ENCODE measurements at places on chromosomes 11 and 22. TPM values are rescaled to one million over a fixed set of nuclear protein-coding genes. Genes with fewer than 3 reads are reported as not detected.

- no peak for DNase-seq
Observed at GRCh38 chr11:128953151-128953550, 10.5 kb upstream of the TP53AIP1 start.

DNA sequence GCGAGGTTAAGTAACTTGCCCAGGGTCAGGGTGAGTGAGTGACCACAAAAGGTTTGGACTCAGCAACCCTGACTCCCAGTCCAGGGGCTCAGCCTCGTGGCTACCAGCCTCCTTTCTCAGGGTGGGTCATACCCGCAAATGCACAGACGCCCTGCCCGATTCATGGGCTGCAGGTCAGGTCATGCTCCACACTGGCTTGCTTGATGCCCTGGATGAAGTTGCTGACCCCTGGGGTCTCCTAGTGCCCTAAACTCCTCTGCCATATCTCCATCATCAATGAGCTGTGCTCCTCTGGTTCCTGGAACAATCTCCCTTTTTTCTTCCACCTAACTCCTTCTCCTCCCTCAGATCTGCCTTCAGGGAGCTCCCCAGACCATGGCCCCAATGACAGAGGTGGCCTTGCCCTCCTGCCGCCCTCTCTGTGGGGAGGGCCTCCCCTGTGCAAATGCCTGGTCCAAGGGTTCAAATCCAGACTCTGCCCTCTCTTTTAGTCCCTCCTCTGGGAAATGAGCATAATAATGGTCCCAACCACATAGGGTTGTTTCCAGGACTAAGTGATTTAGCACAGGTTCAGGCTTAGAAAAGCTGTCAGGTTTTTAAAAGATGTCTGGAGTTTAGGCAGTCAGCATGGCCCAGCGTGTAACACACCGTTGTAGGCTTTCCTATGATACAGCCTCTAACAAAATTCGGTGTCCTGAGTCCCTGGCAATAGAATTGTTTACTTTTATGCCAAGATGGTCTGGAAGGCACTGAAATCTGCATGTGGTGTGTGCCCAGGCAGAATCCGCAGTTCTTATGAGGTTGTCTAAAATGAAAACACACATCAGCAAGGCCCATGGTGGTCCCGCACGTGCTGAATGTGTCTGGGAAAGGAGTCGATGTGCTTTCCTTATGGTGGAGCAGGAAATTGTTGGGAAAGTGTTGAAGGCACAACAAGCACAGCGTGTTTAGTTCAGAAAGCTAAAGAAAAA is 63.6 kb downstream of the CD82 start:
- DNase-seq: peak; percentile 16

DNA sequence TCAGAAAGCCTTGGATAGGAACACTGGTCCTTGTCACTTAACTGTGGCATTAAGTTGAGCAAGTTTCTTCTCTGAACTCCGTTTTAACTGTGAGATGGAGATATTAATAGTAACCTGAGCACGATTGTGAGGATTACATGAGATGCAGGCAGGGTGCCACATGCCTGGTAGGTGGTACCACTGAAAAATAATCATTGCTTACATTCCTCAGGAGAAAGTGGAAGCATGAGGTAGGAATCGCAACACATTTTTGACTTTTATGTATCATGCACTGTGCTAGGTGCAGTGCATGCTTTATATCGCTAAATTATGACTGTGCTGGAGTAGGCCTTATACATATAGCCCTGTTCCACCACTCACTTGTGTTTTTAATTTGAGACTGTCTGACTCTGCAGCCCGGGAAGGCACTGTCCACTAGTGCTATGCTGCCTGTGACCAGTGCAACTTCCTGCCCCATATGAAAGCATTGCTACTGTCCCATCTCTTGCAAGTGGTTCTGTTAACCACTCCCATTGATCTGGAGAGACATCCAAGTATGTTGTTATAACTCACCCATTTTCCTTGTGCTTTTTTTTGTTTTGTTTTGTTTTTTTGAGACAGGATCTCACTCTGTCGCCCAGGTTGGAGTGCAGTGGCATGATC is 1.0 kb downstream of the UQCR10 start:
- DNase-seq: no peak

Gene KCNJ1
- total RNA-seq: not detected

Gene DEUP1
- not detected for total RNA-seq

DNA sequence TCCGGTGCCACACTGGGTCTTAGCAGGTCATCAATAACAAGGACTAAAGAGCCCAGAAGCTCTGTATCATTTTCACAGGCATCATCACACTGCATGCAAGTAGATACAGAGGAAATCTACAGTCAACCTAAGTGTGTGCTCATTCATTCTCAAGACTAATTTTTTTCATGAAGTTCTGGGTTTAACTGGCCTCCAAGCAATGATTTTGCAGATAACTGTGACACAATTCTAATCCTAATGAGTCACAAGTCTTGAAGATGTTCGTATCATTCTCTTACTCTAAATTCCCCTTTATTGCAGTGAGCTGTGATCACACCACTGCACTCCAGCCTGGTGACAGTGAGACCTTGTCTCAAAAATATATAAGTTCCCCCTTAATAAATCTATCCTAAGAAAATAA is 2.5 kb downstream of the OR52W1 start:
- no peak for DNase-seq

DNA sequence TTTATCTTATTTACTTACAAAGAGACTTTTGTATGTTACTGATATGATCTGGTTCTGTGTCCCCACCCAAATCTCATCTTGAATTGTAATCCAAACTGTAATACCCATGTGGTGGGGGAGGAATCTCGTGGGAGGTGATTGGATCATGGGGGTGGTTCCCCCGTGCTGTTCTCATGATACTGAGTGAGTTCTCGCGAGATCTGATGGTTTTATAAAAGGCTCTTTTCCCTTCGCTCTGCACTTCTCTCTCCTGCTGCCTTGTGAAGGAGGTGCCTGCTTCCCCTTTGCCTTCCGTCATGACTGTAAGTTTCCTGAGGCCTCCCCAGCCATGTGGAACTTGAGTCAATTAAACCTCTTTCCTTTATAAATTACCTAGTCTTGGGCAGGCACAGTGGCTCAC is 42.4 kb upstream of the WNT7B start:
- no peak for DNase-seq

DNA sequence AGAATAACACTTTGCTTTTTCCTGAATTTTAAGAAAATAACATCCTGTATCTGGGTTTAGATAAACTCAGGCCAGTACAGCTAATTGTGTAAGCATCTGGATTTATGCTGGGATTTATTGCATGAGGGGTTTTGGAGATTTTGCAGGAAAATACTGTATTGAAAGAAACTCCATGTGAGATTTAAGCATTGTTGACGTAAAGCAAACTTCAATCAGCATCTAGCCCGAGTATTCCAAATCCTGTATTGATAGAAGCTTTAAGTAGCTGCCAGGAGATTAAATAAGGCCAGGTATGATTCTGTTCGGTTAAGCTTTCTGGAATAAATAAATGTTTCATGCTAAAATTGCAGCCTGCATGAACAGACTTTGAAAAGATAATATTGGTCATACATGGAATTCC is 36.3 kb upstream of the LYVE1 start:
- DNase-seq: no peak

DNA sequence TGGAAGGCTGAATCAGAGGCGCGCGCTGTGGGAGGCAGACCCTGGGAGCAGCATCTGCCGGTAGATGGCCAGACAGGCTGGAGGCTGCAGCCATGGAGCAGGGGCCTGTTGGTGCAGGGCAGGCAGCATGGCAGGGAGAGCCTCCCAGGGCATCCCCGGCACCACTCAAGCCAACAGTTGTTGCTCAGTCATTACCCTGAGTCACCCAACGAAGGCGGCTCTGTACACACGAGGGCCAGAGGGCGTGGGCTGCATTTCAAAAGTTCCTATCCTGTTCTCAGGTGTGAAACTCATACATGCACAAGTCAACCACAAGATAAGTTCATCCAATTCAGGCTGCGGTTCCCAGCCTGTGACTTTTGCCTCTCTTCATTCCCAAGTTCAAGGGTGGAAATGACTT is 2.6 kb downstream of the ANO1 start:
- DNase-seq: no peak

GRCh38 chr11:57357856-57358255 is 19.7 kb downstream of the P2RX3 start:
- DNase-seq: no peak

Gene LINC01488
- total RNA-seq: not detected

GRCh38 chr11:94938095-94939055 is 35.0 kb downstream of the CWC15 start:
- no peak for DNase-seq

Gene LRRN4CL
- 0.34 TPM for total RNA-seq

DNA sequence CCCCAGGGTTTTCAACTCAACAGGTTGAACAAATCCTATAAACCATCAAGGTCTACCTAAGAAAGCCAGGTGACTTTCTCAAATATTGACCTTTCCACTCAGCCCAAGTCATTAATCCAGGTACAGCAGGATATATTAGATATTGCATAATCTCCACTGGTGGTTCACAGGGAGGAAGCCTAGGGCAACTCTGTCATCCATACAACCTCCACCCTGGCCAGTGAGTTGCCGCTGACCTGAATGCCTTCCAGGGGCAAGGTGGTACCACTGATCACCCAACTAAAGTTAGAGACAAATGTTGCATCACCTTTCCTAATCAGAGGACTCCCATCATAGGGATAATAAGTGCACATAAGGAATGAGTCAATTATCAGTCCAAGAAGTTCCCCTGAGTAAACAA is 22.9 kb downstream of the GUCD1 start:
- DNase-seq: no peak

All from activated CD8-positive, alpha-beta T cell treated with anti-CD3 and anti-CD28 coated beads, Interleukin-2, amount 10 ng/mL, durations not matched to agents 7 days and 5 days (primary cell).